Pancreas (tissue), 10 donors: ENCODE measurements at places on chromosomes 11 and 22.

GRCh38 chr11:64396079-64396591 is 37.2 kb downstream of the RPS6KA4 start:
- no peak overlapping the region for H3K27ac ChIP-seq
- H3K4me1 ChIP-seq: no peaks in the 10 kb centered on the region
- H3K36me3 ChIP-seq: no peaks in the 10 kb centered on the region
- DNase-seq: no peak
- H3K27me3 ChIP-seq: no peaks in the 10 kb centered on the region

DNA sequence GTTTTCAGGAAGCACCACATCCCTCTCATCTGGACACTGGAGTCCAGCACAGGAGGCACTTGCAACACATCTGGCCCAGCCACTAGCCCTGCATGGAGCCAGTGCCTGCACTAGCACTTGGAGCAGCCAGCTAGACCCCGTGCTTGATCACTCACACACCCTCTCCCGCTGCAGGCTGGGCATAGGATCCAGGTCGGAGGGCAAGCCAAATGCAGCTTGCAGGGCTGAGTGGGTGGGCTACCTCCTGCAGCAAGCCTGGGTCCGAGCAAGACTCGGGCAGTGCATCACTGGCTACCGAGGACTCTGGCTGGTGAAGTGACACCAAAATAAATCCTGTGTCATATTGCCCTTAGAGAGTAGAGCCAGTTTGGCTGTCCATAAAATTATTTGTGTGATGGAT is 1795.4 kb downstream of the LRRC4C start:
- no peak for DNase-seq
- no peak overlapping the region for H3K27ac ChIP-seq
- no peaks in the 10 kb centered on the region for H3K36me3 ChIP-seq
- H3K4me1 ChIP-seq: no peaks in the 10 kb centered on the region

- no peaks in the 10 kb centered on the region for H3K36me3 ChIP-seq
- no peaks in the 10 kb centered on the region for H3K4me1 ChIP-seq
- H3K27ac ChIP-seq: no peak overlapping the region
- no peaks in the 10 kb centered on the region for H3K27me3 ChIP-seq
Observed at GRCh38 chr11:4480577-4481239, 1.7 kb upstream of the OR52K1 start.

DNA sequence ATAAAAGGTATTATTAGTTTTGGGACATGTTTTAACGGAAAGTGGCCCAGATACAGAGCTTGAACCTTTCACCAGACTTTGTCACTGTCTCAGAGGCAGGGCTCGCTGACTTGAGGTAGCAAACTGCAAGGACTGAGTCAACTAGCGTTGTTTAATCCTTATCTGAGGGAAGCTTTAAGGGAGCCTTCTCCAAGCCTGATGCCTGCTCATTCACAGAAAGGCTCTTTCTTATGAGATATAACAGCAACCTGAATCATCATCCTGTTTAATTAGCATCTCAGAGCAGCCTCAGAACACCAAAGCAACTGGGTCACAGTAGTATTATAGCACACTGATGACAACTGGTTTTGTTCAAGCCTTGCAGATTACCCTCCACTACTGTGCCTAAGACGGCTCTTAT is 54.2 kb upstream of the CYP2D6 start:
- no peak for DNase-seq
- no peaks in the 10 kb centered on the region for H3K27me3 ChIP-seq
- H3K4me1 ChIP-seq: peaks cover 10% of the 10 kb centered on the region
- no peaks in the 10 kb centered on the region for H3K36me3 ChIP-seq

GRCh38 chr11:828506-829175 is 922 bp downstream of the CRACR2B start:
- peaks cover 10% of the 10 kb centered on the region for H3K36me3 ChIP-seq
- peak overlapping the region; percentile 8 for H3K27ac ChIP-seq
- H3K4me3 ChIP-seq: peak overlapping the region; percentile 0
- no peak for DNase-seq
- H3K27me3 ChIP-seq: no peaks in the 10 kb centered on the region
